ENCODE measurements at places on chromosomes 5 and 9.
A peak's percentile ranks its signal among the peaks of the same experiment; 100 is the strongest.

DNA sequence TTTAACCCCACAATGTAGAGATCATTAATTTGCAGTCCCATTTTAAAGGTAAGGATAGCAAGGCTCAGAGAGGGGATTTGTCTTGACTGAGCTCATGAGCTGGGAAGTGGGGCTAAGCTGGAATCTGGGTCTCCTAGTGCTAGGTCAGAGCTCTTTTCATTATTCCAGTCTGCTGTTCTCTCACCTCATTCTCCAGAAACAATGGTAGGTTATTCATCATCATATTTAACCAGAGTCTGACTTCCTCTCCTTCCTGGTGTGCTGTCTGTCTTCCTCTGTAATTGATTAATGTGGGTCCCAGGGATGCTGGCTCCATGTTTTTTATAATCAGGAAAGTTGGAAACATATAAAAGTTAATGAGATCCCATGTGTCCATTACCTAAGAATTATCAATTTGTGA, 20.6 kb downstream of the C9orf43 start:
- no peak for DNase-seq

DNA sequence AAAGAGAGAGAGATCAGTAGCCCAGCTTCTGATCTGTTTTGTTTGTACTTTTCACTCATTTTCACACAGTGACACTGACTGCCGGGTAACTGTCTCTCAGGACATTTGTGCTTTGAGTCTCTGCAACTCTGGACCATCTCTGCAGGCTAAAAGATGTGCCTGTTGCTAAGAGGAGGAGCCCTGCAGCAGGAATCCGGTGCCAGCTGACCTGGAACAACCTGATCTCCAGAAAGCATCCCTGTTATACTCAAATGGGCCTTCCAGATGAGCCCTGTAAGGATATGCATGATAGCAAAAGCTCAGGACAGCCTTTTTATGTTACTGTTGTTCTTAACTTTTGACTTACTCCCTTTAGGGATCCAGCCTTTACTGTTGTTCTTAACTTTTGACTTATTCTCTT, 170.7 kb upstream of the RASEF start:
- no peak for DNase-seq

DNA sequence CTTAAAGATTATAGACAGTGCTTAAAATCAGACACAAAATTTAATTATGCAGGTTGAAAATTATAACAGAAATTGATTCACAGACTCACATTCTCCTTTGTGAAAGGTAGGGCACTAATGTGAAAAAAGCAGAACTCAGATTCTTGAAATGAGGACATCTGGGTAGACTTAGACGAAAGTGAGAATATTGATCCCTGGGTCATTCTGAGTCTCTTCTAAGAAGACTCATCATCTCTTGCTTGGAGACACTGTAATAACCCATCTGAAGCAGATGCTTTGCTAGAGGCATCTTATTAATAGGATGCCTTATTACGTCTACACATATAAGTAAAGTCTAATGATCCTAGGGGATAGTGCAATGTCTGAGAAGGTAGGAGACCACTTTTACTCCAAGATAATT, 274.4 kb downstream of the HINT1 start:
- no peak for DNase-seq

- no peak for DNase-seq
Observed at GRCh38 chr9:94612071-94612470, 18.4 kb upstream of the FBP2 start.

GRCh38 chr9:83315649-83316048, 222.6 kb downstream of the FRMD3 start:
- DNase-seq = no peak

DNA sequence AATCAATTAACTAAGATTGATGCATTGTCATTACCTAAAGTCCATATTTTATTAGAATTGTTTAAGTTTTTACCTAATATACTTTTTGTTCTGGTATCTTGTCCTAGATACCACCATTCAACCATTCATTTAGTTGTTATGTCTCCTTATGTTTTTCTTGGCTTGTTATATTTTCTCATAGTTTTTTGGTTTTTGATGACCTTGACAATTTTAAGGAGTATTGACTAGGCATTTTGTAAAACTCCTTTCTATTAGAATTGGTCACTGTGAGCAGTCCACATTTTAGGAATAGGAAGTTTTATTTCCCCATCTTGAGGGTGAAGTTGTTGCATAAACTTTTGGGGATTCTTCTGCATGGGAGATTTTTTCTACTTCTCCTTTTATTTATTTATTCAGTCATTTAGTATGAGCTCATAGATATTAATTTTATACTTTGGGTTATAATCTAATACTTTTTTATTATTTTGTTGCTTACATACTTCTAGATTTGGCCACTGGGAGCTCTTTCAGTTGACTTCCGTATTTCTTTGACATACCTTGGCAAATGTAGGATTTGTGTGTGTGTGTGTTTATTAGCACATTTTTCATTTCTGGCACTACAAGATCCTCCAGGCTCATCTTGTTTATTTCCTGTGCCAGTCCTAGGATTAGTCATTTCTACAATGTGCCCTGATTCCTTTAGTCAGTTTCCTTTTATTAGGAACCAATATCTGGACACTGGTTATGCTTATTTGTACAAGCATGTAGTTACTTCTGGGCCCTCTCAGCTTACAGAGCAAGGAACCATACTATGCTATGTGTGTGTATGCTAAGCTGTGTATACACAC, 134.9 kb upstream of the CDKN2B start:
- no peak for DNase-seq

- no peak for DNase-seq
Observed at GRCh38 chr9:120768886-120769285, 24.3 kb downstream of the FBXW2 start.

GRCh38 chr9:128554155-128554862, 1.9 kb downstream of the SPTAN1 start:
- peak; percentile 66 for DNase-seq

DNA sequence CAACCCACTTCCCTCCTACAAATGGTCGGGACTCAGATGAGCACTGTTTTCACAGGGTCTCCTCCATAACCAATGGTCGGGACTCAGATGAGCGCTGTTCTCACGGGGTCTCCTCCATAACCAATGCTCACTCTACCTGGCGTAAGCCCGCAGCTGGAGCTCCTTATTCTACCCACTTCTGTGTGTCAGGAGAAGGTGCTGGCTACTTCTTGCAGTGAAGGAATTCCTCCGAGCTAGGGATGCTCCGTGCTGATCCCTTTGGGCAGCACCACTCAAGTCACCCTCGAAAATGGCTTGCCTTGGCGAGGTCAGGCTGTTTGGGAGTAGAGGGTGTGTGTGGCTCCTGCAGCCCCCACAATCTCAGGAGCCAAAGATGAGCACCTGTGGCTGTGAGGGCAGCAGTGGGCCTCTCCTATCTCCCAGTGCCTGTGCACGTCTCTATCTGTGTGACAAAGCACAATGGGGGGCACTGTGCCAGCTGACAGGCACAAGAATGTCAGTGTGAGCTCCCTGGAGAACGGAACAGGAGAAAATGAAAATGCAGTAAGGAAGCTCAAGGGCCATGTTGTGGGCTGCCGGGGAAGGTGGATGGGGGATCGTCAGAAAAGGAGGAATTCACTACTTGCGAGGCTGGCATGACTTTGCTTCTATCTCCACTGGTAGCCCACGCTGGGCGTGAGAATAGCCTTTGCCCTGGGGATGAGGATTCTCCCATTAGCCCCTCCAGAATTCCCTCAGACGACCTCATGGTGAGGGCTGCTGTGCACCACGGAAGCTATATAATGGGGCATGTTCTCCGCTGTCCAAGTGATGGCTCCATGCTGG, 3.9 kb upstream of the BTNL9 start:
- no peak for DNase-seq

DNA sequence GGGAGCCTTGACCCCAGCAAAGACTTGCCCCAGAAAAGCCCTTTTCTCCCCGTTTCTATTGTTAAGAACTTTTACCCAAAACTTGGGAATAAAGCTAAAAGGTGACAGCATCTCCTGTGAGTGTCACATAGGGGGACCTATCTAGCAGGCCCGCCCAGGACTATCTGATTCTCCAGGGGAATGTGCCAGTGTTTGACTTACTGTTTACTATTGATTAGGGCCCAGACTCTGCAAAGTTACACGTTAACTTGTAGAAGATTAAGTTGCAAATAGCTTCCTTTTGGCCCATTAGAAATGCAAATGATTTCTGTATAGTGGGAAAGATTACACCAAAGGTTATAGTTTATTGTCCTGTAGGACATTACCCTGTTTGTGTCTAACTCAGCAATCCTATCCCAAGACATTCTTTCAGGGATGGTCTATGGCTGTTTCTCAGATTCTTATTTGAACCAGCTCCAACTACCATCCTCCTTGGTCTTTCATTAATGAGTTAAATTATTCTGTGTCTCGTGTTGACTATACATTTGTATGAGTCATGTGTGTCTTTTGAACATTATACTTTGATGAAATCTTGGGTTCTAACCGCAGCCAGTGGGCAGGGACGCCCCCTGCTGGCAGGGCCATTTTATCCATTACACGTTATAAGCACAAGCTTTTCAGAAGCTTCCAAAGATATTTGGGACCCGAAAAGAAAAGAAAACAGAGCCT, 60.7 kb downstream of the HRH2 start:
- no peak for DNase-seq

DNA sequence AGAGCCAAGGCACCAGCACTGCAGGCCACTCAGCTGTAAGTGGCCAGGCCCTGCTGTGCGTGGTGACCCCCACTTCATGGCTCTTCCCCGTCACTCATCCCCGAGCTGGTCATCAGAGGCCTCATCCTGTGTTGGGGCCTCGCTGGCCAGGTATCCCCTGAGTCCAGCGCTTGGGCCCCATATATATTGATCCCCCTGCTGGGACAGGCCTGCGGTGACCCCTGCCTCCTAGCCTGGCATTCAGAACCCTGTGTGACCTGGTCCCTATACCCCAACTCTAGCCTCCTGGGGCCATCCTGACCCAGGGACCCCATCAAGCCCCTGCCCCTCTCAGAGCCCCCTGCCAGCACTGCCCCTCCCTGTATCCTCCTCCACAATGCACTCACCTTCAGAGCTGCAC, 12.7 kb downstream of the GBGT1 start:
- no peak for DNase-seq

GRCh38 chr5:76696251-76696650, 19.7 kb upstream of the F2R start:
- no peak for DNase-seq

DNA sequence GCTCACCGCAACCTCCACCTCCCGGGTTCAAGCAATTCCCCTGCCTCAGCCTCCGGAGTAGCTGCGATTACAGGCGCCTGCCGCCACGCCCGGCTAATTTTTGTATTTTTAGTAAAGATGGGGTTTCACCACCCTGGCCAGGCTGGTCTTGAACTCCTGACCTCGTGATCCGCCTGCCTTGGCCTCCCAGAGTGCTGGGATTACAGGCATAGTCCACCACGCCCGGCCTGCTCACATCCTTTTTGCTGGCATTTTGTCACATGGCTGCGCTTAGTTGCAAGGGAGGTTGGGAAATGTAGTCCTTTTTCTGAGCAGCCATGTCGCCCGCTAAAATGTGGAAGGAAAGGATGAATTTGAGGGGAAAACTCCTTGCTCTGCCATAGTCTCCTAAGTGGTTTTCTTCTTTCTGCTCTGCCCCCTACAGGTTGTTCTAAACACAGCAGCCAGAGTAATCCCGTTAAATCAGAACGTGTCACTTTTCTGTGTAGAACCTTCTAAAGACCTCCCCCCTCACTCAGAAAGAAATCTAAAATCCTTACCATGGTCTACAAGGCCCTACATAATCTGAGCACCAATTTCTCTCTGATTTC, 57.8 kb upstream of the HSPA9 start:
- peak; percentile 57 for DNase-seq

- no peak for DNase-seq
Observed at GRCh38 chr5:160097991-160098390, 21.3 kb downstream of the PWWP2A start.
